ENCODE measurements at places on chromosomes 11 and 22.

- DNase-seq, result no peak
Measured at GRCh38 chr11:575313-575995, 816 bp upstream of the PHRF1 start.

DNA sequence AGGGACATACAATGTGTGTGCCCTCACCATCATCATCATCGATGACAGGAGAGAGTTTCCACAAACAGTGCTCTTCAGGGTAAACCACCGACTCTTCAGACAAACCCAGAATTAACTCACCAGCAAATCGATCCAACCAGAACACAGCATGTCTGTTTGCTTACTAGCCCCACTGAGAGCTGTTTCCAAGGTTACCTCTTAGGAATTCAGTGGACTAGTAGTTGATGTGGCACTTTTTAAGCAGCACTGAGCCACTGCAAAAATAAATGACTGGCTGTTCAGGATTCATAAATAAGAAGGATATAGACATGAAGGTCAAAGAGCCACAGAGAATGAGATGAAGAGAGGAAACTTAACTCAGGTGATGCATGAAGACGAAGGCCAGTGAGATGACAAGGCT is 83.1 kb downstream of the PARVA start:
- DNase-seq, result no peak

GRCh38 chr22:21796863-21797262 is 61.3 kb upstream of the YPEL1 start:
- DNase-seq, result peak; percentile 57

GRCh38 chr22:44329179-44329796 is 16.5 kb upstream of the SHISAL1 start:
- DNase-seq, result no peak

- DNase-seq, result no peak
Measured at GRCh38 chr11:1151366-1152315, 6.1 kb upstream of the MUC5AC start.

DNA sequence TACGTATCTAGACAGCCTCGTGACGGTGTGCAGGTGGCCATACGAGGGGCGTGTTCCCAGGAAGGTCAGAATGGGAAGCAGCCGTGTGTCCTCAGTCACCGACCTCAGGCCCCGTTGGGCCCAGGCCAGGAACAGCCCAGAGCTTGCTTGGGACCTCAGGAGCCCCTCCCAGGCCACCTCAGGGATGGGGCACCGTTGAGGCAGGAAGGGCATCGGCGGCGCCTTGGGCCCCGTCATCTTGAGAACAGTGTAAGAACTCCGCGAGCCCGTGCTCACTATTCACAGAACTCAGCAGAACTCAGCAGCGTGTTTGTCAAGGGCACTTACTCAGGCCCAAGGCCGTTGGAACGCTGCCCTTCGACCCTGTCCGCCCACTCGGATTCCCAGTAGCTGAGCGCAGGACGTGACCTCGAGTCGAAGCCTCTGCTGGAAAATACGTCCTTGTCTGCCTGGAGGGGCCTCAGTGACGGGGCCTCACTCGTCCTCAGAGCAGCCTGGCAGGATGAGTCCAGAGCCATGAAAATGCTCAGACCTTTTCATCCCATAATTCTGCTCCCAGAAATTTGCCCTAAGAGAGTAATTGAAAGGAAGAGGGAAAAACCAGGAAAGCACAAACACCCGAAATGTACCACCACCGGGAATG is 1134.8 kb downstream of the BRD1 start:
- no peak for DNase-seq

DNA sequence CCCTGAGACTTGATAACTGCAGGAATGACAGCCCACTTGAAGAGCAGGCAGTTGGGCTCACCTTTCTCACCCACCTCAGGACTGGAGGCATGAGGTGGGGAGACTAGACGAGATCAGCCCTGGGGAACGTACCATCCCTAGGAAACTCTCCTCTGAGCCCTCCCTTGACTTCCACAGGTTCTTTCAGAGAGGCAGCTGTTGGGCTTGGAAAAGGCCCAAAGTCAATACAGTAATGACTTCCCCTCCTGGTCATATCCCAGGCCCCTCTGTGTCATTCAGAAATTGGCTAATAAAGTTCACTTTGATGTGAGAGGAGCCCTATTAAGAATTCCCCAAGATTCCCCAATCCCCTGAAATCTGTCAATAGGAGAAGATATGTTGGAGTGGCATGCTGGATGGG is 5.8 kb upstream of the NECTIN1 start:
- no peak for DNase-seq

GRCh38 chr11:111299101-111300026 is 1.0 kb downstream of the POU2AF3 start:
- peak; percentile 12 for DNase-seq

DNA sequence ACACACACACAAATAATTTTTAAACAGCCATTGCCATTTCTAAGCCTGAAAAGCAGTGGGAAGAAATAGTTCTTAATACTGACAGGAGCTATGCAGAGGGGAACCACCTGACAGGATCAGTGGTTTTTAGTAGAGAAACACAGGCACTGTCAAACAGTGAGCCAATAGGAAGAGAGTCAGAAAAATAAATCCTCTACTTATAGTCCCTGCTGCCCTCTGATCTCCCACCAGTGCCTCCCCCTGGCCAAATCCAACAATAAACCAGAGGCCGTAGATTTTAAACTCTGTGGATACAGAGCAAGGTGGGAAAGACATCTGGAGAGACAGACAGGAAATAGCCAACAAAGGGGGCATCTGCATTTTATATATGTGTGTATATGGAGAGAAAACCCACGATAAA is 7.9 kb upstream of the OR56B4 start:
- peak; percentile 30 for DNase-seq

- no peak for DNase-seq
Measured at GRCh38 chr11:125787827-125788226, at the start of gene PATE3. Gene PATE3, plus strand, starts transcription at chr11:125788127. Its CDS starts 25 bp downstream, at chr11:125788152.

DNA sequence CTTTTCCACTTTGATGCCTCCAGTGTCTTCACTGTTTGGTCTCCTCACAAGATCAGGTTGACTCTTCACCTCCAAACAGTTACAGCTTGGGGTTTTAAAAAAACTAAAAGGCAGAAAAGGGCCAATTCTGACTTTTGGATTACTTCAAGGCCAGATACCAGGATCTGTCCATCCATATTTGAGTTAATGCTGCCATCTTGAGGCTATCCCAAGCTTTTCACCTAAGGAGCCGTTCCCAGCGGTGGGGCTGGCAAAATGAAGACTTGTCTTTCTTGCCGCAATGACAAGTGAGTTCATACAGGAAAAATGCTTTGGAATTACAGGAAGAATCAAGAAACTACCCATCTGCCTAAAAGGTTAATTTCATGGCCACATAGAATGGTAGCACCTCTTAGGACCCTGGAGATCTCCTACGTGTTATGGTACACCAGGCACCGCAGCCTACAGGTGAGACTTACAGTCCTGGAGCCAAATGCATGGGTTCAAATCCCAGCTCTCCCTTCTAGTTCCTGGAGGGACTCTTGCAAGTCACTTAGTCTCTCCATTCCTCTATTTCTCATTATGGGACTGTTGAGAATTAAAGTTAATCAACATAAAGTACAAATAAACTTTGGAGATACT is 6.0 kb upstream of the OR5B21 start:
- DNase-seq, result peak; percentile 75

DNA sequence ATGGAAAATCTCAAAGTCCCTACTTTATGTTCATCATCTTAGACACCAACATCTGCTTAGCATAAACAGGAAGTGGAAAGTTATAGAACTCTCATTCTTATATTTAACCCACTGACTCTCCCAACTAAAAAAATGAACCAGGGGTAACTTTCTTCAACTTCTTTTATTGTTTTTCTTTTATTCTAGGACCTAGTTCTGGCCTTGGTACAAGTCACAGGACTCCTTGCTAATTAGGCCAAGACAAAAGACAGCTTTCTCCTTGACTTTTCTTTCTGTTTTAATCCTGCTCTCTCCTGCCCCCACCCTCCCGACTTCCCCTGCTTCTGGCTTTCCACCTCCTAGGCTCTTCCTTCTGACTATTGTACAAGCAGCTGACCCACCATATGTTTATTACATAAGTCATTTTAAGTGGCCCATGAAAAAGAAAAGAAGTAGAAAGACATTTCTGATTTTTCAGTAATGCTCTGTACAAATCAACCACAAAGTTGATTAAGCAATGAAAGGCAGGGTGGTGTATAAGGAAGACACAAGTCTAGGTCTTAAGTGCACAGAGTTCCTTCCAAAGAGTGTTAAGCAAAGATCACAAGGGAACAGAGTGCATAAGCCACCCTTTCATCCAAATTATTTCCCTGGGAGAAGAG is 18.3 kb downstream of the JAML start:
- peak; percentile 23 for DNase-seq

GRCh38 chr11:93330446-93330984 is at the start of gene DEUP1:
Gene DEUP1, plus strand, starts transcription at chr11:93330742. Its CDS starts 1,518 bp downstream, at chr11:93332260.
- no peak for DNase-seq

GRCh38 chr22:19195796-19196731 is 17.5 kb upstream of the SLC25A1 start:
- DNase-seq, result no peak

- no peak for DNase-seq
Measured at GRCh38 chr22:19687561-19688300, 26.6 kb upstream of the SEPTIN5 start.

DNA sequence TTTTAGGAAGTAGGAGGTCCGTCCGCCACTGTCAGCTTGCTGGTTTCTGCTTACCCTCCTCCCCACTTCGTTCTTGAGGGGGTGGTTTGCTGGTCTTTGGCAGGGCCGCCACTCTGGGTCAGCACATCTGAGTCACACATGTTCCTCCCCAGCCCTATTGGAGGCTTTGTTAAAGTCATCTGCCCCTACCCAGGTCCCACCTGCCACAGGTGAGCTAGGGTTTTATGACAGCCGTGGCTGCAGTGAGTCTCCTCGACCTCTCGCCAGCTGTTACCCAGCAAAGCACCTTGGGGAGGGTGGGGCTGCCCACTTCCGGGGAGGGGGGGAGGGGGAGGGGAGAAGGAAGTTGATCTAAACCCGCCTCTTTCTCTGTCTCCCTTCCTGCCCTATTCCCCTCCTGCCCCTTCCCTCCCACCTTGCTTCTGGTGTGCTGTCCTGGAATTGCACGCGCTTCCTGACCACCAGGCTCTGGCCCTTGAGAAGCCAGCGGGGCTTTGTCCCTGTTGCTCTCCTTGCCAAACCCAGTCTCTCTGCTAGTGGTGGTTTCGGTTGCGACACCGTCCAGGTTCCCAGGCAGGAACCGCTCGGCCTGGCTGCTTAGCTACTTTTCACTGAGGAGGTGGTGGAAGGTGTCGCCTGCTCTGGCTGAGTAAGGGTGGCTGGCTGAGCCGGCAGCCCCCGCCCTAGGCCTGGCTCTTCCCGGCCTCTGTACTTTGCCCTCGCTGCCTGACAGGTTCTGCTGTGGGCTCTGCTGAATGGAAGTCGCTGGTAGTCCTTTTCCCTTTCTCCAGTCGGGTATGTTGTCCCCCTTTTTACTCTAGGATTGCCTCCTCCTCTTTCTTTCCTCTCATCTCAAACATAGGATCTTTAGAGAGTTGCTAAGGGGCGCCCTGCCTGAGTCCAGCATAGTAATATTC is 28.5 kb downstream of the RCOR2 start:
- no peak for DNase-seq

DNA sequence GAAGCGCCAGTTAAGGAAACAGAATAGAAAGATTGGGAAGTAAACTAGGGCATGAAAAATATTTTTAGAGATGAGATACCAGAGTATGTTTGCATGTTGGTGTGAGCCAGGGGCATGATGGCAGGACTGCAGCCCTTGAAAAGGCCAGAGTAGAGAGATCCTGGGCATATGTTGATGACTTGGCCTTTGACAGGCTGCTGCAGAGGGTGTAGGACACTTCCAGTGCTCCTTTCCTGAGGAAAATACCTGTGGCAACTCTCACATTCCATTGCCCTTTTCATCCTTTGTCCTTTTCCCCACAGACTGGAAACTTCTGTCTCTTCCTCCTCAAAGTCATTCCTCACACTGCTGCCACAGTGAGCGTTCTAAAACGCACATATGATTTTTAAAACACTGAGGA is 150.7 kb upstream of the CCDC90B start:
- no peak for DNase-seq

DNA sequence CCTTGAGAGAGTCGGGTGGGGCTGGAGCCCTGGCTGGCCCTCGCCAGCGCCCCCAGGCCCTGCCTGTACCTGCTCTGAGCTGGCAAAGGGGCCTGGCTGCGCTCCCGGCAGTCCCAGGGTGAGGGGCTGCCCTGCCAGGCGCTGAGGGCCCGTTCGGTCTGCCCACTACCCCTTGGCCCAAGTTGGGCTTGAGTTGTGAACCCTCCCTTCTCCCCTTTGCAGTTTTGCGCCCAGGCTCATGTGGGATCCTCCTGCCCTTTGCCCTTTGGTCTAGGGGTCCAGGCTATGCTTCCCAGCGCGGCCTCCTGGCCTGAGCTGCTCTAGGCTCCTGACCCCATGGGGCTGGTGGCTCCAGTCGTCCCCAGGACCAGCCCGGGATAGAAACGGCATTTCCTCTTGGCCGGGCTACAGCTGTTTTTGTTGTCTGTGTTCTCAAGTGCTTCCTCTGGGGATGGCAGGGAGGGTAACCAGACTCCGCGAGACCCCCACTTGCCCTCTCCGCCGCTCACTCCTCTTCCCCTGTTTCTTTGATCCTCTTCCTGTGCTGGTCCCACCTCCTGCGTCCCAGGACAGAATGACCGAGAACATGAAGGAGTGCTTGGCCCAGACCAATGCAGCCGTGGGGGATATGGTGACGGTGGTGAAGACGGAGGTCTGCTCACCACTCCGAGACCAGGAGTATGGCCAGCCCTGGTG is 34.9 kb downstream of the PRDM11 start:
- no peak for DNase-seq

- peak; percentile 45 for DNase-seq
Measured at GRCh38 chr11:83249972-83250593, 36.1 kb downstream of the CCDC90B start.

GRCh38 chr11:128453444-128454336 is 133.7 kb downstream of the ETS1 start:
- peak; percentile 32 for DNase-seq

GRCh38 chr11:34206407-34207300 is 101.2 kb downstream of the NAT10 start:
- DNase-seq, result no peak

DNA sequence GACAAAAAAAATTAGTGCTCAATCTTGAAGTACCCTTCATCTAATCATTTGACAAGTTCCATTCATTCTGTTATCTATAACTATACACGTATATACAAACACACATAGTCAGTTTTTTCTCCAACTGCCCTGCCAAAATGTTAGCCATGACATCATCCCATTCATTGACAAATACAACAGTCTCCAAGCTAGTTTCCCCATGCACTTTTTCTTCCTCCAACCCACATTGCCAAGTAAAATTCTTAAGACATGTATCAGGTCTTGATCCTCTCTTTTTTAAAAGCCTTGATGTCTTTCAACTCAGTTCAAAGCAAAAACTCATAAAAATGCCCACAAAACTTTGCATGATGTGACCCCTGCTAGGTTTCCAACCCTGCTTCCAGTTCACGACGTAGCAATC is 58.1 kb downstream of the DDI1 start:
- no peak for DNase-seq

DNA sequence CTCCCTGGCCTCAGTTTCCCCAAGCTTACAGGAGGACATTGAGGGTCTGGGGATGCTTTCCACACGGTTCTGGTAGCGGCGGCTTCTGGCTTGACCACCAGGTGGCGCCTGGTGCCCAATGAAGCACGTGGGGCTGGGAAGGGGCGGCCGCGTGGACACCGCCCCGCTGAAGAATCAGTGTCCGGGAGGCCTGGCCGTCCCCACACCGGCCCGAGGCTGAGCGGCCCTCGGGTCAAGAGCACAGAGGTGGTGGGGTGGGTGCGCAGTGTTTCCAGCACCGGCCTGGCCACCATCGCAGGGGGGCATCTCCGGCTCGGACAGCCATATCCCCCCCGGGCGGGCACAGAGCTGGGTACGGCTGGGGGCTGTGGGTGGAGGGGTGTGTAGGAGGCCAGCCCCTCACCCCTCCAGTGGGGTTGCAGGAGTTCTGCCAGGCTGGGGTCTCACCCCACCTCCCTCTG is 27.8 kb upstream of the PPARA start:
- DNase-seq, result peak; percentile 80

- DNase-seq, result no peak
Measured at GRCh38 chr11:76654980-76655379, 15.6 kb downstream of the LRRC32 start.

Measured in SK-MEL-5 (cell line).